ENCODE measurements at places on chromosomes 2 and 18.

- DNase-seq: no peak
Measured at GRCh38 chr2:60991644-60992043, 25.9 kb upstream of the PEX13 start.

DNA sequence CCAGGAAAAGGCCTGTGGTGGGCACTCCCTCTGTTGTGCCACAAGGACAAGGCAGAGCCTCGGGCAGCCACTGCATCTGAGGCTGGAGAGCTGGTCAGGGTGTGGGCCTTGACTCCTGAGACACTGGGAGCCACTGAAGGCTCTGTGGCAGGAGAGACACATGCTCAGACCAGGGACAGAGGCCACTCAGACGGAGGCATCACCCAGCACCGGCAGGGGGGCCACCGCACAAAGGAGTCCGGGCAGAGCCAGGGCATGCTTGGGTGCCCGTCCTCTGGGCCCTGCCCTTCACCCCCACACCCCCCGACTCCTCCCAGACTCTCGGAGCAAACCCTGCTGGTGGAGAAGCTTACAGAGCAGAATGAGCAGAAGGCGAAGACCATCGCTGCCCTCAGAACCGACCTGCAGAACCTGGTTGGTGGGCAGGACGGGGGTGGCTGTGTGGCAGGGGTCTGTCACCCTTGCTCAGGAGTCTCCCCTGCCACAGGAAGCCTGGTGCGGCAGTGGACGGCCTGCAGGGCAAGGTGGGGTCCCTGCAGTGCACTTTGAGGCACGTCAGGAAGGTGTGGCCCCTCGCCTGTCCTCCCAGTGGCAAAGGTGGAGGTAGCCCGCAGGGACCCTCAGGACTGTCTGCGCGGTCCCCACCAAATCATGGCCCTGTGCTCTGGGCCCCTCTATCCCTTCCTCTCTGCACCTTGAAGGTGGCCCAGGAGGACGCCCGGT, 26.0 kb downstream of the CROCC2 start:
- DNase-seq: no peak

- no peak for DNase-seq
Measured at GRCh38 chr2:165874445-165875039, 79.0 kb downstream of the TTC21B start.

GRCh38 chr2:1758774-1759610, 14.7 kb upstream of the PXDN start:
- DNase-seq: no peak

DNA sequence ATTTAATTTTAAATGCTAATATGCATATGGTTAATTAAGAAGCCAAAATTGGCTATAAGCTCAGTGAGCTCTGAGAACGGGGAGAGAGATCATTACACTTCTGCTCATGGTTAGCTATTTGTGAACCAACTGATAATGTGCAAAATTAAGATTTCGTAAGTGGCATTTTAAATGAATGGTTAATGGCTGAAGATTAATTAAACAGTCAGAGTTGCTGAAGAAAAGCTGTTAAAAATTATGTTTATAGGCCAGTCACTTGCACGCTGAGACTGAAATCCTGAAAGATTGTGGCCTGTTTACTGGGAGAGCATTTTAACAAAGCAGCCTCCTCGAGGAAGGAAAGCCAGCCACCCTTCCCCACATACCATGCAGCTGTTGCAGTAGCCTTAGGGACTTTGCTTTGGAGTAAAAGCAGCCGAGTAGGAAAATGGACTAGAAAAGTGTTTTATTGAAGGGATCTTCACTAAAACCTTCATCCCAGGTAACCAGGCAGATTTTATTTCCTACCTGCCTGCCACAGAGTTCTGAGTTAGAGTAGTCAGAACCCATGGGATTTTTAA, 218.8 kb upstream of the NRP2 start:
- DNase-seq: no peak

DNA sequence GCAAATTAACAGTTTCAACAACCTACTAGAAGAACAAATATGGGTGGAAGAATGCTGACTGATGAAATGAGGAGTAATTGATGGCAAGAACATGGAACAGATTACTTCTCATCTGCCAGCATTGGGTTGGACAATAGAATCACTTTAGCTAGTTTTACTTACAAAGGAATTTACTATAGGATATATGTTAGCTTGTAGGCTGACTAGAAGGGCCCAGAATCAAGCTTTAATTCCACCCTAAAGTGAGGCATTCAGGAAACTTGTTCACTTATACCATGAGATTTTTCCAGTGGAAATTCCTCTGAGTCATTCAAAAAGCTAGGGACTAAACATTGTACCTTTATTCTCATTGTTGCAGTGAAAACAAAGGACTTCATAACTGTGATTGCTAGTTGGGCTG, 5.0 kb upstream of the ZSWIM2 start:
- DNase-seq: no peak

DNA sequence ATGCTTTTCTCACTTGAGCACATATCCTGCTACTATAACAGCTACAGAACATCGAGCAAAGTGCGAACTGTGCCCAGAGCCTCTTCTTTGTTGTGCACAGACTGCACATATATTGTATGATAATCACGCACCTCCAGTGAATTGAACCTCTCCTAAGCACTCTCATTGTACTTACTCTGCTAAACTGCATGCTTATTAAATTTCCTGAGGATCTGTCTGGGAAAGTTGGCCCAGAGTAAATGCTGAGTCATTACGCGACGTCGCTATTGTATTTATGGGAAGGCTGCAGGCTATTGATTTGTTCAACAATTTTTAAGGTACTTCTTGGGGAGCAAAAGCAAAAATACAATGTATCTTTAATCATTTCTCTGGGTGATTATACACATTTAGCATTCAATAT, 399.6 kb upstream of the DSEL start:
- DNase-seq: no peak

DNA sequence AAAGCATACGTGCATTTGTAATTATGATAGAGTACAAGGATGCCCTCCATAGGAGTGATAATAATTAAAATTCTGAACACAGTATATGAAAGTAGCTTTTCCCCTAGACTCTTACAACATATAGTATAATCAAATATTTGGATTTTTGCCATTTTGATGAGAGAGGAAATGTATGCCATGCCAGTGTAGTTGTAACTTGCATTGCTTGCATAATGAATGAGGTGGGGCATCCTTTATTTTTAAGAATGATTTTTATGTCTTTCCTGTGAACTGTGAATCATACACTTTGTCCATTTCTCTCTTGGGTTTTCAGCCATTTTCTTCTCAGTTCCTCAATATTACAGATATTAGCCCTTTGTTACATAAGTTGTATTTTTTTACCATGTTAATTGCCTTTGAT, 197.5 kb downstream of the SCG2 start:
- DNase-seq: no peak

DNA sequence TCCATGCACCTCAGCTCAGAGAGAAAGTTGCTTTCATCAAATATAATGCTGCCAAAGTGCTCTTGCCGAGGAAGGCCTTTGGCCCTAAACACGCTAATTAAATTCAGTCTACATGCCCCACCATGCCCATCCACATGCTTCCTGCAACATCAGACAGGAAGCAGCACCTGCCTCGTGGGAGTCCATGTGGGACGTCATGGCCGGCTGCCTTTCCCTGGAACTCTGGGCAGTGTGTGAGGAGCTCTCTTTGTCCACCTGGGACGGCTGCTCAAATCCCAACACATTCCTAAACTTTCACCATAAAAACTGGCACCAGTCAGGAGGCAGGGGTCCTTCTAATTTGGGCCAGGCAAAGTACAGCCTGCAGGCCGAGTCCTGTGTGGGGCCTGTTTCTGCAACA, 23.1 kb downstream of the FAM178B start:
- DNase-seq: no peak

DNA sequence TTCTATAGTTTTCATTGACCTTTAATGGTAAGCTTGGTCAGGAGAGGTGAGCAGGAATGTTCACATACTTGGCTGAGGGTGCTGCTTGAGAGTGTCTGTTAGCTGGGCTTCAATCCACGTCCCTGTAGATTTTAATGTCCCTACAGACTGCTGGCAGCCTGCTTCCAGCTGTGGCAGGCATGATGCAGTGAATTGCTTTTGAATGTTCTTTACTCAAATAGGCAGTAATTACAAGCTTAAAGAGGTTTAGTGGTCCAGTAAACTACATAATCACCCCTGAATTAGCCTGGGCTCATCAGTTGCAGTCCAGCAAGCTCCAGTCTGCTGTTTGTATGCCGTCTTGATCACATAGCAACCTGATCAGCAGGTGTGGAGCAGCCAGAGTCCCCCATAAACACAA, 102.1 kb downstream of the MEIS1 start:
- no peak for DNase-seq

- no peak for DNase-seq
Measured at GRCh38 chr2:211837706-211838105, 700.9 kb downstream of the ERBB4 start.

DNA sequence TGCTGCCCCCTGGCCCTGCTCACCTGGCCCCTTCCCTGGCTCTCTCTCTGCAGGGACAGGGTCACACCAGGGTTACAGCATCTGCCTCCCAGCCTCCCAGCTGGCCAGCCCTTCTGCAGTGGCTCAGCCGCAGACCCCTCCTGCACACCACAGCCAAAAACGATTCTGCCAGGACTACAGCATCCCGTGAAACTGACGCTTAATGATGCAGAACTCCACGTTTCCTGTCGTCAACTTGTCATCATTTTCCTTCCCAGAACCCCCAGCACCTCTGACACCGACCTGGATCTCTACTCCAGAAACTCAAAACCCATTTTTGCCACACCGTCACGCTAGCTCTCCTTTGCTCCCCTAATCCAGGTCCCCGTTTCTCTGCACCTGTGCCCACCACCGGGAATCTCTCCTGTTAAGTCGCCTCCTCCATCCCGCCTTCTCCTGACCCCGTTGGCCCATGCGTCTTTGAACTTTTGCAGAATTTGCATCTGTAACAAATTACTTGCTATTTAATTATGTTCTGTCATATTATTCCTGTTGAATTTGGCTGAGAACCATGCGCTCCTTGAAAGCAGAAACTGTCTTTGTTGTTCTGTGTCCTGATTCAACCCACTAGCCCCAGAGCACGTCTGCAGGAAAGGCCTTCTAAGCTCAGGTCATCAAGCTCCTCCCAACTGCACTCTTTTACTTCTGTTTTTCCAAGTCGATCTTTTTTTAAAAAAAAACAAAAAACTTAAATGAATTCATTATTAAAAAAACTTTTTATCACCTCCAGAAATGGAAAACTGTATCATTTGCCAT, 173.2 kb upstream of the COPS8 start:
- no peak for DNase-seq

DNA sequence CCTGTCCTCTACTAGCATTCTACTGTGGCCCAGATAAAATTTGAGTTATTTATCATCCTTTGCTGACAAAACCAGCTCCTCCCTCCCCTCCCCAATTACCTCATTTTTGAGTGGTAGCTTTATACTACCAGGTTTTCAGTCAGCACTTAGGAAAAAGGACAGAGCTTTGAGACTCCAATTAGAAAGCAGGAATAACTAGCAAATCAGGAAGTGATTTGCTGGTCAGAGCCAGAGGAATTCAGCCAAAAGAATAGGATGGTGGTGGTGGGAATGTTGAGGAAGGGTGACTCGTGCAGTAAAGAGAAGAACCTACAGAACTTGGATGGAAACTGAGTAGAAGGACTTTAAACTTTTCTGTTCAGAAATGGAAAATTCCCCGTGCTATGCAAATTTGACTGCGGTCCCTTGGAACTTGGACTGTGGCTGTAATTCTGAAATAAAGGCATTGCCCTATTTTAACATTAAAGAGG, 3.7 kb downstream of the MYL12B start:
- no peak for DNase-seq

DNA sequence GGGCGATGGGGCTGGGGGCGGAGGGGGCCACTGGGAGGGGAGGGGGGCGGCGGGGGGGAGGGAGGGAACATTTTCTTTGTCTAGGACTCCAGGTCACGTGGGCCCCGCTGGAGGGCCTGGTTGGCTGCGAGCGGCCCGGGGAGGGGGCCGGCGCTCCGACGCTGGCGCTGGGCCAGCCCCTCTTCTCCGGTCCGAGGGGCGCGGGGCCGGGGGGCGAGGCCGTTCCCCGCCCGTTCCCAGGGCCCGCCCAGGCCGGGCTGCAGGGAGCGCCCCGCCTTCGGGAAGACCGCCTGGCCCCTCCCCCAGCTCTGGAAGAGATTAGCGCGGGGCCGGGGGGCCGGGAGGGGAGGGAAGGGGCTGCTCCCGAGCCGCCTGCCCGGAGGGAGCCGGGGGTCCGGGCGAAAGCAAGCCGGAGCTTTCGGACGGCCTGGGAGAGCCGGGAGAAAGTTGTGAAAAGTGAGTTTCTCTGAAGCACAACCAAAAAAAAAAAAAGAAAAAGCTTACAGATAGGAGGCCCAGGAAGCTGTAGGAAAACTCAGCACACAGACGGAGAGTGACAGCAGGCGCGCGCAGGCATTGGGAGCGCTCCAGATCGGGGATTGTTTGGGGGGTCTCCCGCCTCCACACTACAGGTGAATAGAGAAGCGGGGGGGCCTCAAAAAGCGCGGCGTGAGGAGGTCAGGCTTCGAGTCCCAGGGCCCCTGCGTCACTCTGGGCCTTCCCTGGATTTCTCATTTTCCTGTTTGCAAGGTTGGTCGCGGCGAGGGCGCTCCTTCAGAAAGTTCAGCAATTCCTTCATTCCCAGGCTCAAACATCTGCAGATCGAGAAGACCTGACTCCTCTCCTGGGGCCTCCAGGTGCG, 84.1 kb upstream of the POMC start:
- no peak for DNase-seq

GRCh38 chr2:237626813-237627440, 460 bp upstream of the LRRFIP1 start:
- DNase-seq: no peak

Measured in activated CD8-positive, alpha-beta memory T cell treated with anti-CD3 and anti-CD28 coated beads for 1 hour (primary cell).